Stimulated activated CD4-positive, alpha-beta T cell treated with anti-CD3 and anti-CD28 coated beads, Interleukin-4, amount 100 ng/mL, for 48 hours (primary cell): ENCODE measurements at places on chromosomes 6 and 20.
A peak's percentile ranks its signal among the peaks of the same experiment; 100 is the strongest.

DNA sequence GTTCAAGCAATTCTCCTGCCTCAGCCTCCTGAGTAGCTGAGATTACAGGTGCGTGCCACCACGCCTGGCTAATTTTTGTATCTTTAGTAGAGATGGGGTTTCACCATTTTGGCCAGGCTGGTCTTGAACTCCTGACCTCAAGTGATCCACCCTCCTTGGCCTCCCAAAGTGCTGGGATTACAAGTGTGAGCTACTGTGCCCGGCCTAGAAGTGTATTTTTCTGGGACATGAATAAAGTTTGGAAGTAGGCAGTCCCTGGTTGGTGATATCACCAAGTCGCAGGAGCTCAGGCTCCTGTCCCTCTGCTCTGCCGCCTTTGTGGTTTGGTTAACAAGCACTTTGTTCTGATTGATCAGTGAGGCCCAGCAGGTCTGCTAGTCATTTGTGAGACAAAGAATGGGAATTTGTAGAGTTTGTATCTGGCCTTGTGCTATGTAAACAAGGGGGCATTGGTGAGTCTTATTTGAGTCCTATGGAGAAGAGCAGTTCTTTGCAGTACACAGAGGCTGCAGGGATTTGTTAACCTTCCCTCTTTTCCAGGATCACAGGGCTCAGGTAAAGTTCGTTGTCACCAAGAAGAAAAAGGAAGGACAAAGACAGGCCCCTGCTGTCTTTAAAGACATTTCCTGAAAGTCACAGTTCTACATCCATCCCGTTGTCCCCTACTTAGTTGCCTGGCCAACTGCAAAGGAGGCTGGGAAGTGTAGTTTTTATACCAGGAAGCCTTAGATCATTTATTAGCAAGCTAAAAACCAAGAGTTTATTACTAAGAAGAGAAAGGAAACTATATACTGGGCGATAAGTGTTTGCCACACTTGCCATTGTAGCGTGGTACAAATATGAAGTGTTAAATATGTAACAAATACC, 13.1 kb downstream of the MTHFD1L start:
- no peak for DNase-seq

DNA sequence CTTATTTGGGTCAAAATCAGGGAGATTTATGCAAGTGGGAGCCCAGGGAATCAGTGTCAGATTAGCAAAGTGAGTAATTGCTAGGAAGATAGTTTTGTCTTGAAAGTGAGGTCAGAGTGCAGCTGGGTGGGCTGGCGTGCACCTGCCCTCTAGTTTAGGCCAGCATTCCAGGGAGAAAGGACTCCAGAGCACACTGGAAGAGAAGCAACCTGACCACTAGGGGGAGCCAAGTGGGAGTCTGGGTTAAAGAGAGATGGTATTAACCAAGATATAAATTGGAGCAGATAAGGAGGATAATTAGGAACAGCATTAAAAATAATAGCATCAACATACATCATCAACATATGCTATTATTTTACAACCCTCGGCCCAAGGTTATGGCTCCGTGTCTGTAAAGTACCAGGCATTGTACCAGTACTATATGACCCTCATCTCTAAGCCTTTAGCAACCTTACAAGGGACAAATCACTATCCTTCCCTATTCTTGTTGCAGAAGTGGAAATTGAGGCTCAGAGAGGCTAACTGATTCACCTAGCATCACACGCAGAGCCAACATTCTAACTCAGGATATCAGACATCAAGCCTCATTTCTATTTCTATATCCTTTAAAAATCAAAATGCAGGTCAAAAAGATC, 57.8 kb downstream of the SLC2A10 start:
- DNase-seq: no peak

GRCh38 chr6:30926644-30927043, 5.3 kb downstream of the SFTA2 start:
- DNase-seq: no peak

DNA sequence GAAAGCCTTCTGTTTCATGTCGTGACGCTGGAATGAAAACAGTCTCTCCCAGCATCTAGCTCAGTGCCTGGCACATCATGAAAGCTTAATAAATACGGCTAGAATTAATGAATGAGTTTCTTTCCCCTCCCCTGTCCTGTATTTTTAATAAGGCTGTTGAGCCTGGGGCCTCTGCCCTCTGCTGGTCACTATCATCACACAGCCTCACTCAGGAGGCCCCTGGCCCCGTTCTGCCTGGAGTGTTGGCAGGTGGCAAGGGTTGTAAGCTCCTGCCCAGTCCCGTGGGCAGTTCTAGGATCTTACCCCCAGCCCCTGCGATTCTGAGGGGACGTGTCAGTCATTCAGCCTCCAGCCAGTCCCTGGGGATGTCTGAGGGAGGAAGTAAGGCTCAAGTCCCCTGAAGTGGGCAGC, 41.4 kb downstream of the PHACTR3 start:
- DNase-seq: no peak

- DNase-seq: no peak
Measured at GRCh38 chr6:80404889-80405288, 298.4 kb downstream of the BCKDHB start.

DNA sequence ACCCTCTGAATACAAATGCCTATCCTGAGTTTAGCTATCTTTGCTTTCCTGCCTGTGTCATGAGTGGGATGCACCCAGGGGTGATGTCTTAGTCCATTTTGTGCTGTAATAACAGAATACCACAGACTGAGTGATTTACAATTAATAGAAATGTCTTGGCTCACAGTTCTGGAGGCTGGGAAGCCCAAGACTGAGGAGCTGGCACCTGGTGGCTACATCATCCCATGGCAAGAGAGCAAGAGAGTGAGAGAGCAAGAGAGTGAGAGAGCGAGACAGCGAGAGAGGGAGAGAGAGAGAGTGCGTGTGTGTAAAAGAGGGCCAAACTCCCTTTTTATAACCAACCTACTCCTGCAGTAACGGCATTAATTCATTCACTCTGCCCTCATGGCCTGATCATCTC, 76.8 kb downstream of the PRDM1 start:
- DNase-seq: no peak

- DNase-seq: no peak
Measured at GRCh38 chr6:15845492-15845891, 182.7 kb upstream of the DTNBP1 start.

- no peak for DNase-seq
Measured at GRCh38 chr6:33571637-33572316, 8.3 kb downstream of the BAK1 start.

- no peak for DNase-seq
Measured at GRCh38 chr6:79821859-79822258, 125.5 kb downstream of the ELOVL4 start.

DNA sequence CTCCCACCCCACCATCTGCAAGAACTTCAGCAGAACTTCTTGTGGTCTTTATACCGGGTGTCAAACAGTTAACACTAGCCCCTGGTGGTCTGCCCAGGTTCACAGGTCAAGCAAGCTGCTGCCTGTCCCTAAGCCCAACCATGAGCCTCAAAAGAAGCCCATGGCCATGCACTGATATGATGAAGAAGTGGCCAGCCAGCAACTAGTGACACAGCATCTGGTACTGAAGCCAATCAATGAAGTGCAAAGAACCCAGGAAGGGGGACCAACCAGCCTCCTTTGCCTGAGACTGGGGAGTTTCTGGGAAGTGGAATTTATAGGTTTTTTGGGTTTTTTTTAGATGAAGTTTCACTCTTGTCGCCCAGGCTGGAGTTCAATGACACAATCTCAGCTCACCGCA, 127.8 kb downstream of the MAFB start:
- DNase-seq: no peak

GRCh38 chr6:21734204-21734603, 140.7 kb downstream of the SOX4 start:
- no peak for DNase-seq

- peak; percentile 58 for DNase-seq
Measured at GRCh38 chr6:170271771-170272314, 19.0 kb downstream of the DLL1 start.

GRCh38 chr6:169848946-169849345, 97.5 kb downstream of the ERMARD start:
- no peak for DNase-seq

- no peak for DNase-seq
Measured at GRCh38 chr6:155067956-155068615, 73.0 kb downstream of the TIAM2 start.

GRCh38 chr20:57747861-57748481, 38.2 kb upstream of the PMEPA1 start:
- DNase-seq: no peak

- no peak for DNase-seq
Measured at GRCh38 chr6:155510879-155511278, 55.2 kb upstream of the NOX3 start.

DNA sequence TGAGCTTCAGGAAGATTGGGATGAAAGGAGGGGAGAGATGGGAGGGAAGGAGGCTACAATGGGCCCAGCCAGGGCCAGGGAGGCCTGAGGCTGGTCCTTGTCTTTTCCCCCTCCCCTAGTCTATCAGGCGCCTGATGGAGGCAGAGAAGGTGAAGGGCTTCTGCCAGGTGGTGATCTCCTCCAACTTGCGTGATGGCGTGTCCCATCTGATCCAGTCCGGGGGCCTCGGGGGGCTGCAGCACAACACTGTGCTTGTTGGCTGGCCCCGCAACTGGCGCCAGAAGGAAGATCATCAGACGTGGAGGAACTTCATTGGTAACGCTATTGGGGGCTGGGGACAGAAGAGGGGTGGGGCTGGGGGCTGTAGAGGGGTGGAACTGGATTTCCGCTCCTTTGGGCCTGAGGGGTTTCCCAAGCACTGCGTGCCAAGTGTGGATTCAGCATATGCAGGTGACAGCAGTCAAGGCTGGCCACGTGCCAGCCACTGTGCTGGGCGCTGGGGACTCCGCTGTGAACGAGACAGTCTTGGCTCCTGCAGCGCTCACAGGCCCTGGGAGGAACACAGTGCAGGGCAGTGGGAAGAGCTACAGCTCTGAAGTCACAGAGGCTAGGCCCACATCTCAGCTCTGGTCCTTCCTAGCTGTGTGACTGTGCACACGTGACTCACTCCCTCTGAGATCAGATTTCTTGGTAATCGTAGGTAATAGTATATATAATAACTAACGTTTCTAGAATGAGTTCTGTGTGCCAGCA, 22.7 kb downstream of the SLC12A5 start:
- no peak for DNase-seq

DNA sequence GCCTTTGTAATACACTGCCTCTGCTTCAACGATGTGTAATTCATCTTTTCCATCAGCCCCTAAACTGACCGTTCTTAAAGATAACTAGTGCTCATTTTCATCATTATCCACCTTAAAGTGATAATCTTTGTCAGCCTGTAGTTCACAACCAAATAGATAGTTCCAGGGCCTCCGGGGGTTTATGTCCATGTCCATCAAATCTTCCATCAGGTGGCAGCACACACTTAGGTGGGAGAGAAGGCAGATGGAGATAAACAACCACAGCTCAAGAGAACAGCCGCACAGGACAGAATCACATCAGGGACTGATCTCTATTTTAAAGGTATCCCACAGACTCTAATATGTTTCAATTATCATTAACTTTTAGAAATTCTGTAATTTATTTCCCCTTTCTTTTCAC, 90.9 kb downstream of the LMBRD1 start:
- DNase-seq: no peak

DNA sequence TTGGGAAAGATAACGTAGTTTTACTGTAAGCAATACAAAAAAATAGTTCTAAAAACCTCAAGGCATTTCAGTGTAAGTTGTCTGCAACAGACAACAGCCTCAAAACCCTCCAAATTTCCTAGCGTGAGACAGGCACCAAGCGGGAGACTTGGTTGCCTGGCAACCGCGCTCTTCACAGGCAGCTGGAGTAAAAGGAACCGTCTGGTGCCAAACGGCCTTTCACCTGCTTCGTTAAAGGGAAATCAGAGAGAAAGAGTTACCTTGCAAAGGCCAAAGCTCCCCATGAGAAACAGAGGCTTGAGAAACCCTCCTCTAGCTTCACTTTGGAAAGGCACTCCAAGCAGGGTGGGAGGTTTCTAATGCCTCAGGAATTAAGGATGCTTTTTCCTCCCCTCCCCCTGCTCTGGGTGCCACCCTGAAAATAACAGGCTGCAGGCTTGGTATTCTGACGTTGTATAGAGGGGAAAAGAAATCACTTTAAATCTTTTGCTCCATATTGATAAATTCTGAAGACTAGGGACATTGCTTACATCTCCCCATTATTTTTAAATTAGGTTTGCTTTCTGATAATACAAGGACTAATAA, 129.7 kb upstream of the UFL1 start:
- no peak for DNase-seq

GRCh38 chr6:170143401-170144150, 147.3 kb downstream of the DLL1 start:
- DNase-seq: no peak

GRCh38 chr6:7124636-7125035, 16.9 kb downstream of the RREB1 start:
- no peak for DNase-seq

DNA sequence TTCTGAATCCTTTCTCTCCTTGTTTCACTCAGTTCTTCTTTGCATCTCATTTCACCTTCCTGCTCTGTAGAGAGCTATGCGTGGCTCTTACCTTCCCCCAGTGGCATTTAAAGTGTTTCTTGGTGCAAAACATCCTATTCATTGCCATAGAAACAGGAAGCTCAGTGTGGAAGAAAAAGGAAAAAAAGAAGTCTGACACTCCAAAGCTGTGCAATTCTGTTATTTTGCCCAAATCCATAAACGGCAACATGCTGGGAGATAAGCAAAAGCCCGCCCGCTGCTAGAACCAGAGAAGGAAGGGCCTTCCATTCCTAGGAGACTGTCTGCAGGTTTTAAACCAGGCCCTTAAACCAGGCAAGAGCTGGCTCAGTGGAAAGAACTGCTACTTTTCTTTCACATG, 247.1 kb downstream of the HIVEP2 start:
- no peak for DNase-seq

DNA sequence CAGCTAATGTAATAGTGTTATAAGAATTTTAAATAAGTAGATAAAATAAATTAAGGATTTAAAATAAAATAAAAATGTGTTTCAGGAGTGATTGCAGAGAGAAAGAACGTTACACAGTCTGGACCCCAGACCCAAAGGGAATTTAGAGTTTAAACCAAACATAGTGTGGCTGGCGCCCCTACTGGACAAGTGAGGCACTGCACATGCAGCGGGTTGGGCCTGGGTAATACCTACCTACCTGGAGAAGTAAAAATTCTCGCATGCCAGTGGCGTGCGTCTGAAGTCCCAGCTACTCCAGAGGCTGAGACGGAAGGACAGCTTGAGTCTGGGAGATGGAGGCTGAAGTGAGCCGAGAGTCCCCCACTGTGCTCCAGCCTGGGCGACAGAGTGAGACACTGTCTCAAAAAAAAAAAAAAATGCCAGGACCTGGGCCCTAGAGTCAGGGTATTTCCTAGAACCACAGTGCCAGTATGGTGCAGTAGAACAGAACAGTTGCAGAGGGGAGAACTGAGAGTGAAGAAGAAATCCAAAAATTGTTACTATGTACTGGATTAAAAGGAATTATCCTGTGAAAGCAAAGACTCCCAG, 71.4 kb upstream of the TCF21 start:
- peak; percentile 61 for DNase-seq

- no peak for DNase-seq
Measured at GRCh38 chr6:113102761-113103160, 754.4 kb upstream of the MARCKS start.

DNA sequence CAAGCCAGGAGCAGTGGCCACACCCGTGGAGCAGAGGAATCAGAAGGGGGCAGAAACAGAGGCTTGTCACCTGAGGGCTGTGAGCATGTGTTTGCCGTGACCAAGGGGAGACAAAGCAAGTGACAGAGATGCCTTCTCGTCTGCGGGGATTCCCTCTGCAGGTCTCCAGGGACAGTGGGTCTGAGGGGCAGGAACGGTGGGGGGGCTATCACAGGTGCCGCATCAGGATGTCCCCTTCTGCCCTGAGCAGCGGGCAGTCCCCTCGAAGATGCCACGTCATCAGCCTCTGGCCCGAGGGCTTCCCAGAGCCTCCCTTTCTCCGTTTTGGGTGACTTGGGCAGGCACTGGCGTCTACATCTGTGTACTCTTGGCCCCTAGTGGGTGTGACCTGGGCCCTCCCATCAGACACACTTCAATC, 338.7 kb downstream of the PREX1 start:
- DNase-seq: no peak
